ENCODE measurements at places on chromosomes 3 and 15.

- no peak for DNase-seq
These were observed 53.8 kb upstream of the BOC start for GRCh38 chr3:113157408-113158030.

DNA sequence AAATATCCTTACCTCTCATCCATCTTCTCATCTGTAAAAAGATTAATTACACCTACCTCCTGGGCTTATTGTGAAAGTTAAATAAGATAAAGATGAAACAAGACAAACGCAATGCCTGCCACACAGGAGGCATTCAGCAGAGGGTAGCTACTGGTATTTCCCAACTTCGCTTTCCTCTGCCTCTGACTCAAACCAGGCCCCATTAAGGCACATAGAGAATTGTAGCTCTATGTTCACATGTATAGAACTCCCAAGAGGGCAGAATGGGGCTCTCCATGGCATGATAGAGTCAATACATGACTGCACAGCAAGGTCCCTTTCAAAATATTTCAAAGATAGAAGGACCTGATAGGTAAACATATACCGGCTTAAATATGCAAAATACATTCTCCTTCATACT lies 1.4 kb downstream of the LYSMD2 start:
- DNase-seq, result no peak

DNA sequence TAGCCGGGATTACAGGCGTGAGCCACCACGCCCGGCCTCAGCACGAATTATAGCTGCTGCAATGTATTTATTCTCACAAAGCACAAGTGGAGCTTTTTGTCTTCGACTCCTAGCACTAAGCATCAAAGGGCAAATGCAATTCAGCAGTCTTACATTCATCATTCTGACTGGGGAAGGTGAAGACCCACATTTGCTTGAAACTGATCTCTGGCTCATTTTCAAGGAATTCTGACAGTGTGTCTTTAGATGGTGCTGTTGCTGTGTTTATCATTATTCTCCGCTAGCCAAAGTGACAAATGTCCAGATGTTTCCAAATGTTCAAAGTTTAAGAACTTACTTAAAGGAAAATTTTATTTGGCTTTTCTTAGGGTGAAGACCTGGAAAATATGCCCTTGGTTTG lies 55.9 kb downstream of the SGO1 start:
- no peak for DNase-seq

DNA sequence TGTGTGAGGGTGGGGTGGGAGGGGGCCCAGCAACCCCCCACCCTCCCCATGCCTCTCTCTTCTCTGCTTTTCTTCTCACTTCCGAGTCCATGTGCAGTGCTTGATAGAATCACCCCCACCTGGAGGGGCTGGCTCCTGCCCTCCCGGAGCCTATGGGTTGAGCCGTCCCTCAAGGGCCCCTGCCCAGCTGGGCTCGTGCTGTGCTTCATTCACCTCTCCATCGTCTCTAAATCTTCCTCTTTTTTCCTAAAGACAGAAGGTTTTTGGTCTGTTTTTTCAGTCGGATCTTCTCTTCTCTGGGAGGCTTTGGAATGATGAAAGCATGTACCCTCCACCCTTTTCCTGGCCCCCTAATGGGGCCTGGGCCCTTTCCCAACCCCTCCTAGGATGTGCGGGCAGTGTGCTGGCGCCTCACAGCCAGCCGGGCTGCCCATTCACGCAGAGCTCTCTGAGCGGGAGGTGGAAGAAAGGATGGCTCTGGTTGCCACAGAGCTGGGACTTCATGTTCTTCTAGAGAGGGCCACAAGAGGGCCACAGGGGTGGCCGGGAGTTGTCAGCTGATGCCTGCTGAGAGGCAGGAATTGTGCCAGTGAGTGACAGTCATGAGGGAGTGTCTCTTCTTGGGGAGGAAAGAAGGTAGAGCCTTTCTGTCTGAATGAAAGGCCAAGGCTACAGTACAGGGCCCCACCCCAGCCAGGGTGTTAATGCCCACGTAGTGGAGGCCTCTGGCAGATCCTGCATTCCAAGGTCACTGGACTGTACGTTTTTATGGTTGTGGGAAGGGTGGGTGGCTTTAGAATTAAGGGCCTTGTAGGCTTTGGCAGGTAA lies 8.1 kb downstream of the FAM131A start:
- DNase-seq, result no peak

GRCh38 chr15:99708563-99708962 lies 24.7 kb downstream of the LYSMD4 start:
- DNase-seq, result no peak

DNA sequence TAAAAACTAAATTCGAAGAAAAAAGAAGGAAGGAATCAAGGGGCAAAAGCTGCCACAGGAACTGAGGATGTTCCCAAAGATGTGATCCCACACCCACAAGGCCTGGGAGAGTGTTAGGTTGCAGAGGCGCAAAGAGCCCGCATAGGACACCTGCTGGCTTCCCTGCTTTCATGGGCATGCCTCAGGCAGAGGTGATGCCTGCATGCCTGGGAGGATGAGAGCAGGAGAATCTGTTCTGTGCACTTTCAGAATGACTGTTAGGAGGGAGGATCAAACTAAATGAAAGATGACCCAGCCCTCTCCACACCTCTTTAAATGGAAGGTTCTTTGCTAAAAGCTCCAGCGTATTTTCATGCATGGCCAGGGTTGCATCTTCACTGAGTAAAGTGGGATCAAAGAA lies 162.4 kb downstream of the PLCL2 start:
- DNase-seq, result no peak

- DNase-seq, result no peak
These were observed at the start of gene LIPH for GRCh38 chr3:185552358-185552877. Gene LIPH, minus strand, starts transcription at chr3:185552588. Its CDS starts 117 bp downstream, at chr3:185552471.

DNA sequence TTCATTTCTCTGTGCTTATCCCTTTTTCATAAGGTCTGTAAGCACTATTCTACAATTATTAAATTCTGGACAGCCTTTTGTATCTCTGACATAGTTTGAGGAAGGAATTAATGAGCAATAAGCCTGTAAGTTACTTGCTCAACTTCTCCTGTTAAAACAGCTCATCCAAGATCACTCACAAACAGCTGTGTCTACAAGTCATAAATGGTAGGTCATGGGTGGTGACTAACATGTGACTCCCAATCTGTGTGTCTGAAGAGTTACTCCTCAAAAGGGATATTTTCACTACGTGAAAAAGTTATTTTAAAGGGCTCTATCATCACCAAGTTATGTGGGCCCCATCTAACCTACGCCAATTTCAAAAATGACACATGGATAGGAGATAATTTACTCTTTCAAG lies 145.2 kb upstream of the CBLB start:
- no peak for DNase-seq

GRCh38 chr3:64494526-64494925 lies 193.3 kb downstream of the ADAMTS9 start:
- DNase-seq, result no peak

- DNase-seq, result no peak
These were observed 19.2 kb downstream of the RBP2 start for GRCh38 chr3:139457066-139457465.

DNA sequence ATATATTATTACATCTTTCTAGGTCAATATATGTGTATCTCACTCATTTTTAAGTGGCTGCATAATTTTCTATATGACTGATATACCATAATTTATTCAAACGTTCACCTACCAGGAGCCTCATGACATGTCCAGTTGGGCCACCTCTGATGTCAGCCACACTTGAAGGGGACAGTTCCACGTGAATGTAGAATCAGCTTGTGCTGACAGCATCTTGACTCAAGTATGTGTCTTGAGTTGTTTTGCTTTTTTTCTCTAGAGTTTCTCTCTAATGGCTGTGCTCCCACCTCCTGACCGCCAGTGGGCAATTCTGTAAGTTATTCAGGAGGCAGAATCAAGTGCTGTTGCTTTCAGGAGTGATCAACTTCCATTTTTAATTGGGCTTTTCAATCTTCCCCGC lies 237.9 kb downstream of the NFKBIZ start:
- no peak for DNase-seq

- DNase-seq, result no peak
These were observed 69.2 kb upstream of the ICE2 start for GRCh38 chr15:60548101-60548500.

DNA sequence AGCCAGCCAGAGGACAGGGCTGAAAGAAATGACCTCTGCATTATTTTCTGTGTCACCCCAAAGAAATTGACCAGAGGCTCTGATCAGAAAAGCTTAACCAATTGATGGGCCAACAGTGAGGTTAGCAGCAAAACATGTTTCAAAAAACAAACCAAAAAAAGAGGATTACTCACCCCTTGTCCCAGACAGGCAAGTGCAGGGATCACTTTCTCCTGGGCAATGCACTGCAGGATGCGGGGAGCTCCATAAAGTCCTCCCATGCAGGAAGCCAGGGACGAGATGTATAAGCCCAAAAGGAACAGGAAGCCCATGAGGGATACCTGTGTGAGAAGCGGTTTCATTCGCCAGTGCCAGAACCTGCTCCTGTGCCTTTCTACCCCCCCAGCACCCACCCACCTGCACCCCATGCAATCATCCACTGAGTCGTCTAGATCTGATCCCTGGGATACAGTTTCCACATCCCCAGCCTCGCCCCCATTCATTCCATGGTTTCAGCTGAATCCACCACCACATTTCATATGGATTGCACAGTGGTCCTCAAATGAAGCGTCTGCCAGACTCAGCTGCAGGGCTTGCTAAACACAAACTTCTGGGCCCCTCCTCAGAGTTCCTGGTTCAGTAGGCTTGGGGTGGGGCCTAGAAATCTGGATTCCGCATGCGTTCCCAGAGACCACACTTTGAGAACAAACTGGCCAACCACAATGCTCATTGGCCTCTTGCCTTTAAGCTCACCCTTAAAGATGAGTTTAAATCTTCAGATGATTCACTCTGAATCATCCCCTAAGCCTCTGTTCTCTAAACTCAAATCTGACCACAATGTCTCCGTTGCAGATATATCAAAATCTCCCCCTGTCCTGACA lies 54.4 kb upstream of the HEG1 start:
- DNase-seq, result no peak

- DNase-seq, result no peak
These were observed 14.7 kb downstream of the SKIC8 start for GRCh38 chr15:78284758-78285157.

GRCh38 chr3:40366203-40367162 lies 20.5 kb upstream of the ENTPD3 start:
- DNase-seq, result no peak

GRCh38 chr3:21237638-21238037 lies 513.4 kb downstream of the ZNF385D start:
- no peak for DNase-seq

- no peak for DNase-seq
These were observed 91.8 kb downstream of the MRPL46 start for GRCh38 chr15:88375234-88375927.

- DNase-seq, result no peak
These were observed 24.3 kb downstream of the CYP8B1 start for GRCh38 chr3:42851228-42851834.

GRCh38 chr15:29044503-29044901 lies 158.7 kb downstream of the APBA2 start:
- no peak for DNase-seq

- no peak for DNase-seq
These were observed 198.4 kb downstream of the ATP10A start for GRCh38 chr15:25664761-25665160.

DNA sequence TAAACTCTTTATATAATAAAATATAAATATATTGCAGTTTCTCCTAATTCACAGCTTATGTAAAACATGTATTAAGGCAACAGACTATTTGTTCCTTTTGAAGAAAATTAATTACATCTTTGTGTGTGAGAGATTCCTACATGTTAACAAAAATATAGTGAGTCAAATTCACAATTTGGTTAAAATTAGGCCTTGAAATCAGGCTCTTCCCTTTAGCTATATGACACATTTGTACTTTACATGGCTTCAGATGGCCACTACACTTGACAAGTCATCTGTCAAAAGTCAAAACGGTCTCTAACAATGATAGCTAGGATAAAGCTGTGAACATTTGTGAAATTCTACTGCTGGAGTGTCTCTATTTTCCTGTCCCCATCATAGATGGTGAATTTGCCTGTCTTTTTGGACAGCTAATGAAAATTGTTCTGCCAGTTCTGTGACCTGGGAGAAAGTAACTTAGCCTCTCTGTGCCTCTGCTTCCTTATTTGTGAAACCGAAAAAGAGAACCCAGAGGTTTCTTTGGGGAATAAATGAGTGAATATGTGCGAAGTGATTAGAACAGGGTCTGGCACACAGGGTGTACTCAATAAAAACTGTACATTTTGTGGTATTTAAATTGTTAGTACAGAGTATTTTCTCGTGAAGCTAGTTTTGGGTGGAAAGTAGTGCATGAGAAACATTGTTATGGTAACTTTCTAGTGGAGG lies 23.6 kb downstream of the TM4SF4 start:
- no peak for DNase-seq

GRCh38 chr15:55256281-55257011 lies 33.2 kb downstream of the RAB27A start:
- DNase-seq, result no peak

DNA sequence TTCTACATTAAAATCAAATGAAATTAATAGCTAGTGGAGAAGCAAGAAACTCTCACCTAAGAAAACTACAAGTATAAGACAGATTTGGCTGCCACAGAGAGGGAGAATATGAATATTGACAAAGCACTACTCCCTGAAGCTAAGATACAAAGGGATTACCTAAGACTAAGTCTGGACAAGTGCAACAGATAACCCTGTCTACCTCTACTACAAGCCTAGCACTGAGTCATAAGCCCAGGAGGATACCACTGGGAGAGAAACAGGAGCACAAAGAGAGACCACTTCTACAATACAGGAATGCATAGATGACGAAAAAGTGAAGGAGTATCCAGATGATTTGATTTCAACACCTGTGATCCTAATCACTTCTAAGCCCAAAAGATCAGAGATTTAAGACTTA lies 10.4 kb downstream of the ATP13A4 start:
- no peak for DNase-seq

GRCh38 chr3:73176941-73177340 lies 115.5 kb downstream of the EBLN2 start:
- DNase-seq, result no peak

DNA sequence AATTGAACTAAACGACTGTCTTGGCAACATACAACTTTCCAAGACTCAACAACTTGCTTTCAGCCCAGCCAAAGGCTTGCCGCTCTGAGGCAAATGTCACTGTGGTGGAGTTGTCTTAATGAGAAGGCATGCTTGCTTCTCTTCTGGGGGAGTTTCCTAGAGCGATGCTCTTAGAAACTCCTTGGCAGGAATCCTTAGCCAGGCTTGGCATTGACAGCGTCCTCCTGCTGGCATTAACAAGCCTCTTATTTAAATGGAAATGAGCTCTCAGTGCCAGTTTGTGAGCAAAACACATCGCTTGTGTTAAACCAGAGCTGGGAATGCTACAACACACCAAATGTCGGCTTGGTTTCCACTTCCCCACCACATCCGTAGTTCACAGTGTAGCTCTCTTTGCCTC lies 265.5 kb upstream of the TPRG1 start:
- DNase-seq, result no peak

DNA sequence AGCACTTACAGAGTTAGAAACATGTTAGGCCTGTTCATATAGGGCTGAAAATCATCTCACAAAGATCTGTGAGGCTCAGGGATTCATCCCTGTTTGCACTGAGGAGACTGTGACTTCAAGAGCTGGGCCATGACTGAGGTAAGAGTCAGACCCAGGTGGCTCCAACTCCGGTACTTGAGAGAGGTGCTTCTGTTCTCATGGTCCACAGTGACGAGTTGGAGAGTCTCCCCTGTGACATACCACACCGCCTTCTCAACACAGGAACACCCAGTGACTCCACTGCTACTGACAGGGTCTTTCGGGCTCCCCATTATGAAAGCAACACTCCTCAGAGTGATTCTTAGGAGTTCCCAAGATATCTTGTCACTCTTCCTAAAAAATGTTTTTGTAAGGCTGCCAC lies 27.4 kb downstream of the FSTL1 start:
- no peak for DNase-seq

- no peak for DNase-seq
These were observed 651.5 kb upstream of the ADAMTS9 start for GRCh38 chr3:65339192-65339740.
